Activated T-helper 9 cell treated with anti-CD3 and anti-CD28 coated beads, Interleukin-2, amount 50 U/mL, for 16 hours (primary cell): ENCODE measurements at places on chromosomes 5 and 9.

DNA sequence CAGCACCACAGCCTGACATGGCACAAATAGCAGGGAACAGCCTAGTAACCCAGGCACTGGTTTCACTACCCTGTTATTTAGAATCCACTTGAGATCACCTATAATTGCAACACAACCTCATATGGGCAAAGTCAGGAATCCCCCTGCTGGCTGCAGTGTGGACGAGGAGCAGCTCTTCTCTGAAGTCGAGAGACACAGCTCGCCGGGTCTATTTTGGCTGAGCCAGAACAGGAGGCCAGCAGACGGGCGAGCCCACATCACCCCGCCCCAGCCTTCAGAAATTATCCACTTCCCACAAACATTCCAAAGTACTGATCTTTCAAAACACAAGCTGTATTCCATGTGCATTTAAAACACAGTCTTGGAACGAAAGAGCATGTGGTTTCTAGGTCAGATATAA is 179.0 kb downstream of the ROR2 start:
- DNase-seq, result no peak

- no peak for DNase-seq
These were observed 89.5 kb downstream of the ESM1 start for GRCh38 chr5:54895816-54896341.

DNA sequence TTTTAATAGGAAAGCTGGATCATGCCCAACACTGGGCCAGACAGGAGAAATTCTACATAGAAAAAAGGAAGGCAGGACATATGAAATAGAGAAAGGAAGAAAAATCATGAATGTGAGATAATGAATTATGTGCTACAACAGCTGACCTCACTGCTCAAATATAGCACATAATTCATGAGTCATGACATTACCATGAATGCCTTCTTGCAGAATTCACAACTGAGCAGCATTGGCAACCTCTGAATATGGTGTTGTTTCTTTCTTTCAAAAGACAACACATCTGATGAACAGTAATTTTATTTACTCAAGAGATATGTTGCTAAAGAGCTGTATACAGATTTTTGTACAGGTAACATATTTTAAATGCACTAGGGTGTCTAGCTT is 34.4 kb downstream of the APBA1 start:
- no peak for DNase-seq

- DNase-seq, result no peak
These were observed 17.2 kb downstream of the HK3 start for GRCh38 chr5:176881816-176882566.

DNA sequence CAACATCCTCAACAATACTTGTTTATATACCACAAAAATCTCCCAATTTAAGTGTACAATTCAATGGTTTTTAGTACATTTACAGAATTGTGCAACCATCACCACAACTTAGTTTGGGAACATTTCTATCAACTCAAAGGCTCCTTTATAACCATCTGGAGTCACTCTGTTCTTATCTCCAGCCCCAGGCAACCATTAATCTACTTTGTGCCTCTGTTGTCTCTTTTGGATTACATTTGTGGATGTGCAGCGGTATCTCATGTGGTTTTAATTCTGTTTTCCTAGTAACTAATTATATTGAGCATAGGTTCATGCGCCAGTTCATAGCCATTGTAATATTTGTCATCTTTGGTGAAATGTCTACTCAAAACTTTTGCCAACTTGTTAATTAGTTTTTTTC is 14.4 kb downstream of the ADAMTS19 start:
- no peak for DNase-seq

- no peak for DNase-seq
These were observed 47.9 kb upstream of the SNAPC3 start for GRCh38 chr9:15374825-15375224.

- no peak for DNase-seq
These were observed 191.9 kb downstream of the EBF1 start for GRCh38 chr5:158907856-158908255.

- no peak for DNase-seq
These were observed 258.3 kb downstream of the HSPA4 start for GRCh38 chr5:133309984-133310621.

GRCh38 chr9:112863214-112863613 is 27.5 kb downstream of the SLC46A2 start:
- no peak for DNase-seq

- DNase-seq, result no peak
These were observed 1.0 kb upstream of the CLIC3 start for GRCh38 chr9:136997371-136997770.

GRCh38 chr5:147819261-147819770 is 12.2 kb downstream of the SPINK1 start:
- no peak for DNase-seq

- DNase-seq, result no peak
These were observed 17.2 kb upstream of the DIRAS2 start for GRCh38 chr9:90659650-90660364.
